MCF 10A (cell line): ENCODE measurements at places on chromosomes 2 and 18. TPM values are rescaled to one million over a fixed set of nuclear protein-coding genes. Genes with fewer than 3 reads are reported as not detected.

The CGREF1 gene
- 10.9 and 12.9 TPM in 2 replicates for total RNA-seq

GRCh38 chr2:197167608-197168314, 142.8 kb downstream of the ANKRD44 start:
- DNase-seq = no peak

DNA sequence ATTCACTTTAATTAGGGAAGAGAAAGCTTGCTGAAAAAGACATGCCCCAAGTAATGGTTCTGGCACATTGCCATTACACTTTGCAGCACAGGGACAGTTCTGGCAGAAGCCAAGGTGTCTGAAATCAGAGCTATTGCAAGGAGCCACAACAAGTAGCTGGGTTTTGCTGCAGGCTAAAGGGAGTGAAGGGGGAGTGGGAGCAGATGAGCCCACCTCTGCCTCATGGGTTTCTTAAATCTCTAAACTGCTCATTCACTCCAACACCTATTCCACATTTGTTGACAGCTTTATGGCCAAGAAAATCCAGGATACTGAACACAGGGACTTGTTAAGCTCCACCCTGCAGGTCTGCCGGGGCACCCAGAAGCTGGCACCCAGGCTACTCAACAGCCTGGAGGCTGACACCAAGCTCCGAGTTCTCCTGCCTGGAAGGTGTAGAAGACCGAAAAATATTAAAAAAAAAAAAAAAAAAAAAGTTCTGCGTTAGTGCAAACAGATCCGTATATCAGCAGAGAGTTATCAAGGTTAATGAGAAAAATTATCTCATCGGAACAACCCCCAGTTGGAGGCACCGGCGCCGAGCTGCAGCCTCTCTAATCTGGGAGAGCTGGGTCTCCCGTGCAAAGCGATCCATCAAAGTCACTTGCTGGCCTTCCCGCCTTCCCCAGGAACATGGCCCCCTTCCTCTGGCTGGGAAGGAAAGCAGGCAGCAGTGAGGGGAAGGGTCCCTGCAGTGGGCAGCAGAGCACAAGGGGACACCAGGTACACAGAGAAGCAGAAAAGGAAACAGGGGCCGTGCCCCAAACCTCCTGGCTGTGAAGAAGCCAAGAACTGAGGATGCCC, 123.7 kb downstream of the HNMT start:
- DNase-seq = peak; percentile 48

The TRABD2A gene
- total RNA-seq = 17.3 and 20.0 TPM in 2 replicates

GRCh38 chr2:181848261-181848886, 43.2 kb upstream of the ITPRID2 start:
- no peak for DNase-seq

DNA sequence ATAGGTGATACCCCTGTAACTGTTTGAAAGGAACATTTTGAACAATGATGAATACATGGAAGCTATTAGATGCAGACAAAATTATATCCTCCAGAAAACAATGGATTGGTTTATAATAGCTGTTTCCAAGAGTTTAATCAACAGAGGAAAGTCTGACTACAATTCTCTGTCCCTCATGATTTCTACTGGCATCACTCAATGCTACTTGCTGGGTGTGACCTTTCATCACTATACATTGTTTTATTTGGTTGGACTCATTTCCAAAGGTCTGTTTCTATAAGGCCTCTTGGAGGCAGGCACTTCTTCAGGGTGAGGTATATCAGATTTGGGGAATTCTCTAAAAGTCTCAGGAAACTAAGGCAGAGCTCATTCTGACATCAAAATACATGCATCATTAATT, 636.1 kb upstream of the SLC8A1 start:
- DNase-seq = no peak

GRCh38 chr2:172704072-172704936, 31.3 kb upstream of the RAPGEF4 start:
- DNase-seq = peak; percentile 60

The EEF1B2 gene
- total RNA-seq = 1,045 and 1,110 TPM in 2 replicates

DNA sequence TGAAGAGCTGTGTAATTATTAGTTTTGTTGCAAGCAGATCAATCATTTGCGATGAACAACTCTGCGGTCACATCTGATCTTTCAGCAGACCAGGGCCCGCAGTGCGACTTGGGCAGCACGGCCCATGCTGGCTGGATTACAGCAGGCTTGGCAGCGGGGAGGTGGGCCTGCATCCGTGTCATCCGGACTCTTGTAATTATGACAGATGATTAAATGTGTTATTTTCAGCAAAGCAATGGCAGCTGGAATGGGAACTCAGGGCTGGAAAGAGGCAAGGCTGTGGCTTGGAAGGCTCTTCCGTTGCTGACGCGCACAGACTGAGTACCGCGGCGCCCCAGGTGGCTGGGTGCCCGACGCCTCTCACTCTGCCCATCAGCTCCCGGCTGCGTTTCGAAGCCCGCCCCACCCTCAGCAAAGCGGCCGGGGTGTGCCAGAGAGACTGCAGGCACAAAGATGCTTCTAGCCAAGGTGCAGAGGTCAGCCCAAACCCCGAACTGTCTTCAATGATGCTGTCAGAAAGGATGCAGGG, 397.4 kb upstream of the SALL3 start:
- DNase-seq = no peak

The AQP4 gene
- not detected in 2 replicates for total RNA-seq

The ILKAP gene
- 57.2 and 59.6 TPM in 2 replicates for total RNA-seq

DNA sequence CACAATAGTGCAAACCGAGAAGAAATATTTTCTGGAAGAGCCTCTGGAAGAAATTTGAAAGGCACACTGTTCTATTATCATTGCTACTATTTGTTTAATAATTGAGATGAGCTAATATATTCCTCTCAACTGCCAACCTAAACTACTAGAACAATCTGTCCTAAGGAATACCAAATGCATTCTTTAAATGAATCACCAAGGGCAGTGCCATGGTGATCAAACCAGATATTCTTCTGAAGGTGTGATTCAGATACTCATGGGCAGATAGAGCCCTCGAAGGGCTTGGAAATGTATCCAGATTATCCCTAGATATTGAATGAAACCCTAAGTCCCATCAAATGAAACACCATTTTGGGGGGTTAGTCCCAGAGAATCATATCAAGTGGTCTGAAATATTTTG, 76.6 kb downstream of the FIGN start:
- DNase-seq = peak; percentile 47
